ENCODE measurements at places on chromosomes 7 and 10.

DNA sequence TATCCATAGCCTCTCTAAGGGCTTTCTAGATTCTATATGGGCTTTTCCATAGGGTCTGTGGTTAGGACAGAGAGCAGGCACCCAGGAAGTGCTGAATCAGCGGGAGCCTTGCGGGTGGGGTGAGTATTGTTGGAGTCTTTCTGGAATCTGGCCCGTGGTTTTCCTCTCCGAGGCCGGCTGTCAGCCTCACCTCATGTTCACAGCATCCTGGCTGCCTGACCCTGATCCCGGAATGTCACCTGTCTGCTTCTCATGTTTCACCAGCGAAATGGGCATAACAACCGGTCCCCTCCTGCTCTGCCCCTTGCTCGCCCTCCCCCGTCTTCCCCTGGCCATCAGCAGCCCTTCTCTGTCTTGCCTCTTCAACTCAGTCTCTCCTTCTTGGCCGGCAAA is 36.5 kb downstream of the DDIT4 start:
- DNase-seq, result no peak

- DNase-seq, result no peak
Observed at GRCh38 chr7:99102809-99103690, 40.9 kb downstream of the SMURF1 start.

- no peak for DNase-seq
Observed at GRCh38 chr10:71135236-71135635, 77.1 kb upstream of the UNC5B start.

DNA sequence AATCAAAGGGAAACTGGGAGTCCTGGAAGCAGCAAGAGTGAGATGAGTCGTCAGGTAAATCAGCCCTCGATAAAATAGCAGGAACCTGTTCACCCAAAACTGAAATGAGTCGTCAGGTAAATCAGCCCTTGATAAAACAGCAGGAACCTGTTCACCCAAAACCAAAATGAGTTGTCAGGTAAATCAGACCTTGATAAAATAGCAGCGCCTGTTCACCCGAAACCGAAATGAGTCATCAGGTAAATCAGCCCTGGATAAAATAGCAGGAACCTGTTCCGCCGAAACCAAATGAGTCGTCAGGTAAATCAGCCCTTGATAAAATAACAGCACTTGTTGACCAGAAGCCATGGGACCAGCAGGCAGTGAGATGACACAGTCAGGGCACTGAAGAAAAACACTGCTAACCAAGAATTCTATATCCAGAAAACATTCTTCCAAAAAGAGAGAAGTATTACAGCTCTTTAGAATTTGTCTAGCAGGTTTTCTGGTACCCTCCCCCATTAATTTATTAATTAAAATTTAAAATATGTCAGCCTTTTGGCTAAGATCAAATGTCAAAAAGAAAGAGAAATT is 3.4 kb upstream of the CYP2E1 start:
- no peak for DNase-seq

GRCh38 chr7:110762546-110763225 is 328.2 kb upstream of the LRRN3 start:
- no peak for DNase-seq

- no peak for DNase-seq
Observed at GRCh38 chr7:73896454-73896853, 35.5 kb downstream of the TMEM270 start.

DNA sequence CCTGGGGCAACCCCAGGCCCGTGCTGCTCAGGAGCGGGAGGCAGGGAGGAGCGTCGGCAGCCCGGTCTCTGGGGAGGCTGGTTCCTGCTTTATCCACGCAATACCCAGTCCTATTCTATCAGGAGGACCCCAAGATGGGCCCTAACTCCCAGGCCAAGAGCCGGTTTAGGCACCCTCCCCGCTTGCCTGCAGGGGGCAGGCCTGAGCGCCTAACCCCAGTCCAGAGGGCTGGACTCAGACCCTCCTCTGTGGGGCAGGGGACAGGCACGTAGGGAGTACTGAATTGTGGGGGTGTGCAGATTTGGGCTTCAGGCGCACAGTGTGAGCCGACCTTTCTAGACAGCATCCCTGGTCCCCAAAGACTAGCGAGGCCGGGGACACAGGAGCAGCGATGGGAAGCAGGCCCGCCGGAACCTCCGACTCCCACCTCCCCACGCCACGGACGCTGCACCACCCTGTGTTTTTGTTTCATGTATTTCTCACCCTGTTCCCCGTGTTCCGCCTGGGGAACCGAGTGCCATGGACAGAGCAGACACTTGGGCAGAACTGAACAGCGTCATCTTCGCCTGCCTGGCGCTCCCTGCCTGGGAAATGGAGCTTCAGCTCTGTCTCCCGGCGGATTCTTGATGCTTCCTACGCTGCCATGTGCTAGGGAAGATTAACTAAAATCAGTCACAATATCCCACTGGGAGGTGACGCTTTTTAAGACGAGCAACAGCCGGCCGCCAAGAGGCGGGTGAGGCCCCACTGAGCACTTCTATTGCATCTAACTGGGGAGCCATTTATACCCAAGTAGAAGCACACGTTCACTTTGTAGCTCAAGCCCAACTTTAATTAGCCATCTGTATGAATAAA is 5.3 kb downstream of the NUDT1 start:
- DNase-seq, result no peak

DNA sequence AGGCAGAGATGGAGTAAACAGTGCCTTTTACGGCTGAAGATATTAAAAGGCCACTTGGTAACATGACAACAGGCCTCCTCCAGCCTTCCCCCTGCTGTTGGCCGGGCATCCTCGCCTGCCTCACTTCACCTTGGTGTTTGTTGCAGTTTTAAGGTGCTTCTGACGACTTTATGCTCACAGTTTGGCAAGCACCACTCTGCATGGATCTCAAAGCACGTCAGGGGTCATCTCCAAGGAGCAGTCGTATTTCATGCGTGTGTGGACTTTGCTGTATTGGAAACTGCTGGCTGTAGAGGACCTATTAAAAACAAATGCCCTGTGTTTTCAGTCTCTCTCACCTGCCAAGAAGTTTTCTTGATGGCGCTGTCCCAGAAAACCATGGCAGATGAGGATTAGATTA is 483.1 kb downstream of the RPS24 start:
- no peak for DNase-seq

- no peak for DNase-seq
Observed at GRCh38 chr10:17203416-17203815, 1.9 kb upstream of the TRDMT1 start.
